Regular cardiac myocyte (primary cell): ENCODE measurements at places on chromosomes 5 and 9. TPM values are rescaled to one million over a fixed set of nuclear protein-coding genes. Genes with fewer than 3 reads are reported as not detected.

Gene GPRIN1
- total RNA-seq = 1.7 and 6.1 TPM in 2 replicates

Gene ARID3C
- total RNA-seq = under 0.01 and 0.28 TPM in 2 replicates

Gene IFNA17
- not detected in 2 replicates for total RNA-seq

Gene ADAMTS2
- 56.0 and 57.8 TPM in 2 replicates for total RNA-seq

Gene VLDLR
- total RNA-seq = 7.5 and 30.4 TPM in 2 replicates

Gene FRRS1L
- total RNA-seq = 0.19 and 0.28 TPM in 2 replicates

Gene RFX3
- total RNA-seq = 2.7 and 2.8 TPM in 2 replicates
